ENCODE measurements at places on chromosomes 16 and 17. TPM values are rescaled to one million over a fixed set of nuclear protein-coding genes. Genes with fewer than 3 reads are reported as not detected.

GRCh38 chr17:42695500-42695899, 13.2 kb downstream of the CNTNAP1 start:
- H3K4me3 ChIP-seq = no peak overlapping the region
- no peaks in the 10 kb centered on the region for H3K36me3 ChIP-seq
- peaks cover 4% of the 10 kb centered on the region for H3K4me1 ChIP-seq
- no peak overlapping the region for H3K27ac ChIP-seq
- H3K27me3 ChIP-seq = no peaks in the 10 kb centered on the region

DNA sequence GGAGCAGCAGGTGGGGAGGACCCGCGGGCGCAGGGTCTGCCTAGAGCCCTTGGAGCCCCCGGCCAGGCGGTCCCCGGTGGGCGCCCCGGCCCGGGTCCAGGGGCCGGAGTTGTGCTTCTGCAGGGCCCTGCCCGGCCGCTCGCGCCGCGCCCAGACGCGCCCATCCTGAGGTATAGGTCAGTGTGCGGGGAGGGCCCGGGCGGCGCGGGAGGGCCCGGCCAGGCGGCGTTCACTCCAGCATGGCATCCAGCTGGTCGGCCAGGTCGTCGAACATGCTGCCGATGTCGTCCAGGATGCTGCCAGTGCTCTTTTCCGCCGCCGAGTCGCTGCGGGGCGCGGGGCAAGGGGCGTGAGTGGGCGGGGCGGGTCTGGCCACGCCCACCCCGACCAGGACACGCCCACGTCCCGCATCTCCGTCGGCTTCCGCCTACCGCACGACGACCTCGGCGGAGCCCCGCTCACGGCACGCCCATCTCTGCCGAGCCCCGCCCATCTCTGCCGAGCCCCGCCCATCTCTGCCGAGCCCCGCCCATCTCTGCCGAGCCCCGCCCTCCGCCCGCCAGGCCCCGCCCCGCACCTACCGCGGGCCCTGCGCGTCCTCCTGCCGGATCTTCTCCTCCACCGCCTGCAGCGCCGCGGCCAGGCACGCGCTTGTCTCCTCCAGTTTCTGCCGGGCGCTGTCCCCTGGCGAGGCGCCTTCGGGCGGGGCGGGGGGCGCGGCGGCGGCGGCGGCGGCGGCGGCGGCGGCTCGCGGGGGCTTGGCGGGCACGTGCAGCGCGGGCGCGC, 17.9 kb downstream of the CASKIN1 start:
- no peak overlapping the region for H3K27ac ChIP-seq
- no peaks in the 10 kb centered on the region for H3K4me1 ChIP-seq
- no peak overlapping the region for H3K4me3 ChIP-seq
- H3K36me3 ChIP-seq = no peaks in the 10 kb centered on the region

Gene SLC47A1
- 0.17 TPM for total RNA-seq

DNA sequence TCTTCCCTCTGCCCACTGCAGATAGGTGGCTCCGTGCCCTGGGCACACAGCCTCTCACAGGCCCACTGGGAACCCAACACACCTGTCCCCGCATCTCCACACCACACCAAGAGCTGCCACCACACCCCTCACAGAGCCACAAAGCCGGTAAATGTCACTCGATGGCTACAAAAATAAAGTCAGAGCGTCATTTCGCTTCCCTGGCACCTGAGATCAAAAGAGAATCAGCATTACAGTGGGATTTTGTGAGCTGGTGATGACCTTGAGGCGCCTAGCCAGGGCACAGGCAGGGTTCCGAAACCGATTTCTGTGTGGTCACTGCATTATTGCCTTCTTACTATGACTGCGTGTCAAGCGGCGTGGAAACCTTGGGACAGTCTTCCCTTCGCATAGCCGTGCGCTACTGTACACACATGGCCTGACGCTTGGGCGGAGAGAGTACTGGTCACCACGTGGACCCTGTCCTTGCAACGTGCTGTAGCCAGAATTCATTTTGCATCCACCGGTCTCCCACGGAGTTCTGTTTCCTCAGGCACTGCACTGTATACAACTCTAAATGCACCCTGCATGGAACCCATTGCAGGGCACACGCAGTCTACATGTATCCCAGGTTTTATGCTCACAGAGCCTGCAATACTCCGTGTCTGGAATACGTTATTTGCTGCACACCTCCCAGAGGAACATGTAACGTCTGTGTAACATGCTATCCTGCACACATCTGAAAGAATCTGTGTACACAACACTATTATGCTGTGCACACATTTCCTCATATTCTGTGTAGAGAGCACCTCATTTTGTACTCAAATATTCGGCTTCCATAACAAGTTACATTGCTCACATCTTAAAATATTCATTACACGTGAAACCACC, 5.8 kb upstream of the FOXF1 start:
- no peak overlapping the region for H3K4me3 ChIP-seq
- H3K36me3 ChIP-seq = no peaks in the 10 kb centered on the region
- peaks cover 91% of the 10 kb centered on the region for H3K27me3 ChIP-seq
- H3K4me1 ChIP-seq = peaks cover 12% of the 10 kb centered on the region
- no peak overlapping the region for H3K27ac ChIP-seq

Gene CDRT15L2
- not detected for total RNA-seq

GRCh38 chr16:558298-559020, 1.7 kb upstream of the PRR35 start:
- peaks cover 16% of the 10 kb centered on the region for H3K4me1 ChIP-seq
- H3K4me3 ChIP-seq = no peak overlapping the region
- DNase-seq = no peak
- H3K27ac ChIP-seq = no peak overlapping the region
- H3K36me3 ChIP-seq = no peaks in the 10 kb centered on the region

Gene EFNB3
- total RNA-seq = 7.6 TPM

DNA sequence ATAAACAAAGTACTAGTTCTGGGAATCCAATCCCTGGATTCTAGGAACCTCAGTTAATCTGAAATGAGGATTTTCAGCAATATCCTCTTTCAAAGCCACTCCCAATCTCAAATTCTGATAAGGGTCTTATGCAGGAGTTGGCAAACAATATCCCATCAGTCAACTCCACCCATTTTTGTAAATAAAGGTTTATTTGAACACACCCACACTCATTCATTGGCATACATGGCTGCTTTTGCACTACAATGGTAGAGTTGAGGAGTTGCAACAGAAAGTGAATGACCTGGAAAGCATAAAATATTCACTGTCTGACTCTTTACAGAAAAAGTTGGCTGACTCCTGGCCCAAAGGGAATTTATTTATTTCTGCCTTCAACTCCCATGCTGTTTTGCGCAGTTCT, 157.7 kb upstream of the CDH11 start:
- no peak overlapping the region for H3K27ac ChIP-seq
- H3K36me3 ChIP-seq = no peaks in the 10 kb centered on the region
- H3K27me3 ChIP-seq = no peaks in the 10 kb centered on the region
- H3K4me3 ChIP-seq = no peak overlapping the region
- no peak for DNase-seq
- no peaks in the 10 kb centered on the region for H3K4me1 ChIP-seq

GRCh38 chr16:64687786-64688185, 434.1 kb downstream of the CDH11 start:
- H3K27me3 ChIP-seq = no peaks in the 10 kb centered on the region
- no peaks in the 10 kb centered on the region for H3K36me3 ChIP-seq
- no peaks in the 10 kb centered on the region for H3K4me1 ChIP-seq

Gene PCGF2
- total RNA-seq = 68.2 TPM

- H3K27me3 ChIP-seq = no peaks in the 10 kb centered on the region
- DNase-seq = no peak
These were observed 43.3 kb downstream of the RANBP10 start for GRCh38 chr16:67763066-67763465.

- H3K4me1 ChIP-seq = no peaks in the 10 kb centered on the region
- H3K27ac ChIP-seq = peak overlapping the region; percentile 51
- H3K36me3 ChIP-seq = peaks cover 8% of the 10 kb centered on the region
These were observed 10.9 kb downstream of the ANKS3 start for GRCh38 chr16:4723071-4723767.

DNA sequence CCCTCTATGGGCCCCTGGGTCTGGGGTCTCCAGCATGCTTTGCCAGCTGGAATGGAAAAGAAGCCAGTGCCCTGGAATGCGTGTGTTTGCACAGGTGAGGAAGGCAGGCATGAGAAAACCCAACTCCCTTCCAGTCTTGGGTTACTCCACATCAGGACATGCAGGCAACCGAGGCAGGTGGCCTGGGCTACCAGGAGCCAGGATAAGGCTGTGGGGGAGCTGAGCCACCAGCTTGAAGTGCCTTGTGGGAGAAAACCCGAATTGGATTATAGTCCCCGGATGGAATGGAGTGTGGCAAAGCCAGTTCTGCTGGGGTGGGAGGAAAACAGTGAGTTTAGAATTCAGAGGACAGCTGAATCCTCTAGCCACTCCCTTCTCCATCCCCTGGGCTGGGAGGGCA, 7.2 kb downstream of the SRCIN1 start:
- no peaks in the 10 kb centered on the region for H3K4me1 ChIP-seq
- H3K4me3 ChIP-seq = no peak overlapping the region
- peaks cover 56% of the 10 kb centered on the region for H3K27me3 ChIP-seq
- no peak overlapping the region for H3K27ac ChIP-seq
- peak; percentile 72 for DNase-seq

GRCh38 chr16:21990381-21990944, 10.5 kb downstream of the PDZD9 start:
- no peaks in the 10 kb centered on the region for H3K4me1 ChIP-seq
- H3K27me3 ChIP-seq = no peaks in the 10 kb centered on the region
- DNase-seq = no peak
- no peak overlapping the region for H3K27ac ChIP-seq
- H3K36me3 ChIP-seq = peaks cover 3% of the 10 kb centered on the region

- no peaks in the 10 kb centered on the region for H3K27me3 ChIP-seq
- no peaks in the 10 kb centered on the region for H3K4me1 ChIP-seq
- H3K36me3 ChIP-seq = no peaks in the 10 kb centered on the region
- no peak for DNase-seq
These were observed 260.9 kb downstream of the PHKB start for GRCh38 chr16:47722046-47722445.

DNA sequence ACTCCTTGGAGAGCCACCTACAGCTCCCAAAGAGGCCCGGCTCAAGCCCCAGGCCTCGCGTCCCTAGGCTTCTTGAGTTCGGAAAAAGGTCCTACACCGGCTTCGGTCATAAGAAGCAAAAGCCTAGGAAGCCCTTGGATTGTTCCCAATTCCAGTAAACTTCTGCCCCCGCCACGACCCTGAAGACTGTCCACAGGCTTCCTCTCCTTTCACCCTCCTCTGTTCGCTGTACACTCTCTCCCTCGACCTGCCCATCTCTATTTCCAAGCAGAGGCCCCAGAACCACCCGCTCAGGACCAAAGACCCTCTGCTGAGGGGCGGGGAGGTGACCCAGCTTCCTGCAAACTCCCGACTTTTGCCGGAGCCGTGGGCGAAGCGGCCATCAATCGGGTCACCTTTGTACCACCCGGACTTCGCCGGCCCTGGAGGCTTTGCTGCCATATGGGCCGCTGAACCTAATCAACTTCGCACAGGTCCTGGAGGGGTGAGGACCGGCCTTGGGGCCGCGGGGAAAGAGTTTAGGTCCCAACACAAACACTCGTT, 2.7 kb downstream of the HOXB2 start:
- no peaks in the 10 kb centered on the region for H3K36me3 ChIP-seq
- peak overlapping the region; percentile 95 for H3K27ac ChIP-seq
- H3K27me3 ChIP-seq = peaks cover 27% of the 10 kb centered on the region

Data from astrocyte (in vitro differentiated cells and primary cell).